C1 segment of cervical spinal cord (tissue), 14 donors: ENCODE measurements at places on chromosomes 5 and 9.

GRCh38 chr5:5183189-5183699 lies 43.1 kb downstream of the ADAMTS16 start:
- DNase-seq: no peak

GRCh38 chr9:35753466-35753865 lies 610 bp downstream of the MSMP start:
- DNase-seq: no peak

DNA sequence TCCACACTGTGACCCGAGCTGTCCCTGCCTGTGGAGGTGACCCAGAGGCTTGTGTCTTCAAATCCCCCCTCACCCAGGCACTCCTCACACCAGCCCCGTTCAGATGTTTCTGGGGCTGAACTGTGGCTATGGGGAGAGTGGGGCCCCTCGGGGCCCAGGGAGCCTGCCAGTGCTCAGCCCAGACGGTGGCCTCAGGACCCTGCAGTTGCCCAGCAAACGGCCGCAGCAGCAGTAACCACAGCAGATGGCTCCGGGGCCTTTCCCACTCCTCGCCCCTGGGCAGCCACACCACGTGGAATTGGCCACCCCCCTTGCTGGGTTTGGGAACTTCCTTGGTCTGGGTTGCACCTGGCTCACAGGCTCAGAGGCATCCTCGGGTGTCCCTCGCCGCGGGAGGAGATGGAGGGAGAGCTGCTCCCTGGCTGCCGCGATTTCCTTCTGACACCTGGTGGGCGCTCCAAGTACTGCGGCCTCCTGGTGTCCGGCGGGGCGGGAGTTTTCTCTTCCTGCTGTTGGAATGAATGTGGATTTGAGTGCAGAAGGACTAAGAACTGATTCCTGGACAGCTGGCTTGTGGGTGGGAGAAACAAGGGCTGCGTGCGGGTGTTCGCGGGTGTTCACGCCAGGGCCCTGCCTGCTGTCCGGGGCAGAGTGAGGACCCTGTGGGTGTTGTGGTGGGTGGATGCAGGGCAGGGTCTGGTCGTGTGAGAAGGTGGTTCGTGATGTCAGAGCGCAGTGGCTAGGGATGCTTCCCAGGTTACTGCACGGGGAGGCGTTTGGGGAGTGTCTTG lies 97.5 kb downstream of the COL5A1 start:
- peak; percentile 27 for DNase-seq

DNA sequence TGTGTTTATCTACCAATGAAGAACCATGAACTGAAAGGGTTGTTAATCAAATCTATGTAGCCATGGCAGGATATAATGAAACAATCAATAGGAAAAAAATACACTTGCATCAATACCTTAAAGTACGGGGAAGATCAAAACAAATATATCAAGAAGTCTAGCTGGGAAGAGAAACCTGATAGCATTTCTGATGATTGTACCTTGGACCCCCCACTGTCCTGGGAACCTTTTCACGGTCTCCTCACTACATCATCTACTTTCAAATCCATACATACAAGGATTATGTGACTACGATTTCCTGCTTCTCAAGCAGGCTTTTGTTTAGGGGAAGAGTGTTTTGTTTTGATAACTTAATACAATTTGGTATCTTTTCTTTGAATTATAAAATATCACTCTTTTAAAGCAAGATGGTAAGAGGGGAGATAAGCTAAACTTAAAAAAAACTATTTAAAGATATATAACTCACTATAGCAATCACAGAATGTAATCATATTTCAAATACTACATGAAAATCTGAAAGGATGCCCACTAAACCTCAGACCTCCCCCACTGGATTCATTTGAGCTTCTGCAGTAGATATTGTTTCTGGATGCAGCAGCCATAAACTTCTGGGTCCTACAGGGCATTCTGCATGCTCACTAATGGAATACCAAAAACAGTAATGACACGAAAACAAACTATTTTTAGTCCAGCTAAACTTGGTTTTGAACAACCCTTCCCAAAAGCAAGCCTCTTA lies 8.0 kb downstream of the EBF1 start:
- DNase-seq: no peak

- no peak for DNase-seq
These were observed 353.6 kb downstream of the DEPDC1B start for GRCh38 chr5:60346393-60346792.

GRCh38 chr5:10455277-10455670 lies 13.6 kb downstream of the ROPN1L start:
- no peak for DNase-seq

GRCh38 chr5:55594671-55595070 lies 59.9 kb upstream of the PLPP1 start:
- no peak for DNase-seq

DNA sequence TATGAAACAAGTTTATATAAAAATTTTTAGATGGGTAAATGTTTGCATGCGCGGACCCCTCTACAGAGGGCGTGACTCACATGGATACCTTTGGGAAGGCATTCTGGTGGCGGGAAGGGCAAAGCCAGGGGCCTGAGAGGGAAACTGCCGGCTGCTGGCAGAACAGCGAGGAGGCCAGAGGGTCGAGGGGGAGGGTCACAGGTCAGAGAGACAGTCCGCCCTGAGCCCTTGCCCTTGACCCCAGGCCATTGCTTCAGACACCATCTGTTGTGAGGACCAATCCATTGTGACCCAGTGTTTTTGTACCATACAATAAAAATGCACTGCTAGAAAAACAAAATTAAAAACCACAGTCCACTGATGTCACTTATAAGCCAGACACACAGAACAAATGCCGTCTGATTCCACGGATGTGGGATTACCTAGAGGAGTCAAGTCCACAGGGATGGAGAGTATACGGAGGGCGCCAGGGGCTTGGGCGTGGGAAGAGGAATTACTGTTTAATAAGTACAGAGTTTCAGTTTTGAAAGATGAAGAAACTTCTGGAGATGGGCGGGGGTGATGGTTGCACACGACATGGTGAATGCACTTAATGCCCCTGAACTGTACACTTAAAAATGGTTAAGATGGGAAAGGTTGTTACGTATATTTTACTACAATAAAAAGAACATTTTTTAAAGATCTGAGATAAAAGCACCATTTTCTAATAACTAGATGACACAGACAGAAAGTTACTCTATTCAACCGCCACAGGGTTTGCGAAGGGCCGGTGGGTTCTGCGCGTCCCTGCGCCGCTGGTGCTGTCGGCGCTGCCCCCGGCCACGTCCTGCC lies 12.0 kb downstream of the BTNL9 start:
- DNase-seq: no peak

DNA sequence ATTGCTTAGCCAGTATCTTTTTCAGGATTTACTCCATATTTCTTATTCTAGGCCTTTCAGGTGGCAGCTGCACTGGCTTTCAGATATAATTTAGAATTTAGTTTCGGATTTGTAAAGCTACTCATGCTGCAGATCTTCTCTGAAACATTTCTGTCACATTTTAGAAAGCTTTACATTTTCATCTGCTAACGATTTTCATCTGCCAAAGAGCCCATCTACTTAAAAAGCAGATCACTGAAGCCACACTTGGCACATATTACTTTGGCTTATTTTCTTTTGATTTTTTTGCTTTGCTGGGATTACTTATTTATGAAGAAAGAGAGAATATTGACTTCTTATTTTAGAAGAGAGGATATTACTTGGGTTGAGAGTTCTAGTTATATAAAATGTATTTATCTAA lies 98.2 kb downstream of the GHR start:
- no peak for DNase-seq

DNA sequence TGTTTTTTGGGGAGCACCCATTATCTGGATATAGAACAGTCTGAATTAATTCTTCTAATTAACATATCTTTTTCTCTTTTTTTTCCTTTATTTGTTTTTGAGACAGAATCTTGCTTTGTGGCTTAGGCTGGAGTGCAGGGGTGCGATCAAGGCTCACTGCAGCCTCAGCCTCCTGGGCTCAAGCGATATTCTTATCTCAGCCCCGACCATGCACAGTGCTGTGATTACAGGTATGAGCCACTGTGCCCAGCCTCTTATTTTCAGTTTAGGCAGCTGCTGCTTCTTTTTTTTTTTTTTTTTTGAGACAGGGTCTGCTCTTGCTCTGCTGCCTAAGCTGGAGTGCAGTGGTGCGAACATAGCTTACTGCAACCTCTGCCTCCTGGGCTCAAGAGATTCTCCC lies 20.2 kb downstream of the UBE2R2 start:
- DNase-seq: no peak

- no peak for DNase-seq
These were observed 160.8 kb downstream of the DEPDC1B start for GRCh38 chr5:60538955-60539866.
